ENCODE measurements at places on chromosomes 6 and 20. TPM values are rescaled to one million over a fixed set of nuclear protein-coding genes. Genes with fewer than 3 reads are reported as not detected.

The VGLL2 gene
- total RNA-seq, result not detected

The TRIM40 gene
- total RNA-seq, result under 0.01 TPM

The TREM2 gene
- not detected for total RNA-seq

The BPIFB1 gene
- not detected for total RNA-seq

The BMP5 gene
- total RNA-seq, result not detected
